ENCODE measurements at places on chromosomes 6 and 20.

GRCh38 chr20:46588532-46589511 is 38.4 kb upstream of the OCSTAMP start:
- DNase-seq, result no peak

DNA sequence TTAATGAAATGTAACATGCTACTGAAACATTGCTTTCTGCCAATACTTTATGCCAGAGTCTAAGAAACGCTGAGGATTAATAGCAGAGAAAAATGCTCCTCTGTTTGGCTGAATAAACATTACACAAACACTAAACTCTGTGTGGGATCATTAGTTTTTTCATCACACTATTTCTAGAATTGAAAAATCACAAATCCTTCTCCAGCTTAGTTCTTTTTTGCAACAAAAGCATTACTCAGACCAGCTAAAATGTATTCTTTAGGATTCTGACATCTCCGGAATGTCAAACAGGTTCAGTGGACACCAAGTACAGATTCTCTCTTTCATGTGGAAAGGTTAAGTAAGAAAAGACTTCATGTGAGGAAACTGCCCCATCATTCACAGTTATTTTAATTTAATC is 226.9 kb downstream of the SIM1 start:
- DNase-seq, result peak; percentile 12

DNA sequence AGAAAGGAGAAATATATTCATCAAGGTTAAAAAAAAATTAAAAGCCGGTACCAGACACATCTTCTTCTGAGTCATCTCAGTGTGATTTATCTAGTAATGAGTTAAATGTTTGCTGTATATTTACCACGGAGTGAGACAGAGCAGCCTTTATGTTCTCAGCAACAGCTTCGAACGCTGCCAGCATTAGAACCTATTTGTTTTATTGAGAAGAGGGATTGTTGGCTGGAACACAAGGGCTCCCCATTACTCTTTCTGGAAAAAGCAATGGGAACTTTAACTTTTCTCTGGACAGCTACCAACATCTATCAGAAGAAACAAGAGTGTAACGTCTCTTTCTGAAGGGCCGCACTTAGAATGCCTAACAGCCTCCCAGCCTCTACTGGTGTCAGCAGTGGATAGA is 105.3 kb upstream of the TAB2 start:
- peak; percentile 11 for DNase-seq

DNA sequence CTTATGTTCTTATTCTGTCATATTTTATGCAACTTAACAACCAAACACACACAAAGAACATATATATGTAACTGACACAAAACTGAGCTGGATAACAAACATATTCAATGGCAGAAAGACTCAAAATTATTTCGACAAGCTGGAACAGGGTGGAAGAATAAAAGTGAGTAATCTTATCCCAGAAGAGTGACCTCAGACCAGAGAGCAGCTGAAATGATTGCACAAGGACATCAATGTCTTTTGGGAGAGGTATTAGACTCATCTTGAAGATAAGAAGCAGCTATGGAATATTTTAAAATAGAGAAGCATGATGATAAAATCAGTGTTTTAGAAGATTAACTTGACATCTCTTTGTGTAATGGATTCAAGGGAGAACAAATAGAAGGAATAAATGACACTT is 191.6 kb upstream of the PRDM1 start:
- DNase-seq, result no peak

DNA sequence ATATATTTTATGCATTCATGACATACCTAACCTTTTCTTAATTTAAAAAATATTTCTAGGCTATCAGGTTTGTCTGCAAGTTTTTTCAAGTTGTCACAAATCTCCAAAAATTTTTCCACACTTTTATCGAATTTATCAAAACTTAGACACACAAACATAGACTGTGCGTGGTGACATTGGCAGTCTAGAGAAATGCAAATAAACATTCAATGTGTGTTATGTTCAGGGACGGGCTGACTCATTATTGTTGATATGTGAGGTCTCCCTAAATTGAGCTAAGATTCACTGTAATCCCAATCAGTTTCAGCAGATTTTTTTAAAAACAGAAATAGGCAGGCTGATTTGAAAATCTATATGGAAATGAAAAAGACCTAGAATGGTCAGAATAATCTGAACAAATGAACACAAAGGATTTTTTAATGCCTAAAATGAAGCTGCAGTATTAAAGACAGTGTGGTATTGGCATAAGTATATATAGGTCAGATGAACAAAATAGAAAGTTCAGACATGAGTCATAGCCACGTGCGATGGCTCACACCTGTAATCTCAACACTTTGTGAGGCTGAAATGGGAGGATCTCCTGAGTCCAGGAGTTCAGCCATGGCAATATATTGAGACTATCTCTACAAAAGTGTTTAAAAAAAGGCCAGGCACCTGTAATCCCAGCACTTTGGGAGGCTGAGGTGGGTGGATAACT is 19.2 kb downstream of the BLTP3A start:
- peak; percentile 15 for DNase-seq

GRCh38 chr20:9228774-9229450 is 160.0 kb downstream of the PLCB4 start:
- DNase-seq, result no peak

- peak; percentile 9 for DNase-seq
Measured at GRCh38 chr6:13262302-13263230, 65.8 kb downstream of the TBC1D7 start.

- DNase-seq, result no peak
Measured at GRCh38 chr6:5457041-5457440, 195.7 kb downstream of the FARS2 start.

DNA sequence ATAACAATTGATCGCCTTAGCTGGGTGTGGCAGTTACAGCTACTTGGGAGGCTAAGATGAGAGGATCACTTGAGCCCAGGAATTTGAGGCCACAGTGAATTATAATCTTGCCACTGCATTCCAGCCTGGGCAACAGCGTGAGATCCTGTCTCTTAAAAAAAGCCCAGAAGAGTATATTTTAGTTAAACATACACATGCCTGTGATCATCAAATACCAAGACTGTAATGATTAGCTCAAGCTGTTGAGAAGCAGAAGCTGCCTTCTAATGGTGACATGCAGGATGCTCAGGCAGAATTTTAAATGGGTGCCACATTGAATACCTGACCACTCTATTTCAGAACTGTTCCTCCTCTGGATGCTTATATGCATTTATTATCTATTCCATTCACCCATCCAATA is 8.9 kb upstream of the TMEM14A start:
- DNase-seq, result no peak

GRCh38 chr20:44209686-44210405 is 725 bp downstream of the OSER1 start:
- DNase-seq, result peak; percentile 39

DNA sequence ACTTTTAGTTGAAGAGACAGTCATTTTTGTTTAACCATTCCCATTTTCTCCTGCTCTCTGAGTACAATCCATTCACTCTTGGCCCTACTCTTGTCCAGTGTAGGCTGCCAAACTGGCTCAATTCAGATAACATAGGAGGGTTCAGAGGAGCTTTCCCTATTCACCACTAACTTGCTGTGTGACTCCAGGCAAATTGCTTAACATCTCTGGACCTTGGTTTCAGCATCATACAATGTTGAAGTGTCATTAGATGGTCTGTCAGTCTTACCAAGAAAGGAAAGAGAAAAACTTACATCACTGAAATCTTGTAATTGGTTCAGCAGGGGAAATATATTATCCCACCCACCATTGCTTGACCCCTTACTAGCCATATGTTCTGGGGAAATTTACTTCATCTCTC is 171.4 kb upstream of the MCHR2 start:
- DNase-seq, result no peak

GRCh38 chr20:60676011-60676410 is 576.0 kb upstream of the CDH4 start:
- DNase-seq, result no peak

- peak; percentile 97 for DNase-seq
Measured at GRCh38 chr20:6562111-6562510, 205.4 kb upstream of the BMP2 start.

- no peak for DNase-seq
Measured at GRCh38 chr6:138518054-138518453, 18.8 kb upstream of the NHSL1 start.

- no peak for DNase-seq
Measured at GRCh38 chr6:105487040-105487790, 84.3 kb upstream of the PREP start.

- DNase-seq, result no peak
Measured at GRCh38 chr6:303948-304558, 11.8 kb downstream of the DUSP22 start.

- DNase-seq, result peak; percentile 23
Measured at GRCh38 chr6:84314377-84314898, 87.0 kb upstream of the CEP162 start.

GRCh38 chr6:13697857-13698256 is 13.8 kb downstream of the RANBP9 start:
- no peak for DNase-seq

GRCh38 chr6:56407883-56408410 is 160.6 kb upstream of the COL21A1 start:
- DNase-seq, result no peak

GRCh38 chr20:59010321-59010994 is 3.4 kb upstream of the CTSZ start:
- no peak for DNase-seq

GRCh38 chr20:50085481-50086365 is 27.2 kb downstream of the UBE2V1 start:
- peak; percentile 82 for DNase-seq

- DNase-seq, result peak; percentile 52
Measured at GRCh38 chr6:75326557-75327258, 42.1 kb upstream of the TMEM30A start.

DNA sequence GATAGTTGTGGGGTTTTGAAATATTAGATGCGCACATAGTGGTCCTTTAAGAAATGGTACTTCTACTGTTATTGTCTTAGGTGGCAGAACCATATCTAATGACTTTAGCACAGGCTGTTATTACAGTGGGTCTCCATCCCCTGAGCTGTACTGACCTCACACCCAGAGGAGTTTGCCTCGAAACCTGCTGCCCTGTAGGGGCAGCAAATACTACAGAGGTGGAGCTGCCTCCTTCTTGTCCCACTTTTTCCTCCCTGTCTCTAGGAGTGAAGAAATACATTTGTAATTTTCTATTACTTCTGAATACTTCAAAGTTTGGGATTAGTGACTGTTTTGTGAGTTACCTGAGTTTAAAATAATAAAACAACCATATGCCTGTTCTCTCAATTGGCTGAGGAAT is 8.2 kb downstream of the TRIM31 start:
- no peak for DNase-seq

- DNase-seq, result no peak
Measured at GRCh38 chr20:52469128-52469527, 277.5 kb upstream of the ZFP64 start.

- DNase-seq, result no peak
Measured at GRCh38 chr20:49701241-49701790, 12.4 kb downstream of the B4GALT5 start.

DNA sequence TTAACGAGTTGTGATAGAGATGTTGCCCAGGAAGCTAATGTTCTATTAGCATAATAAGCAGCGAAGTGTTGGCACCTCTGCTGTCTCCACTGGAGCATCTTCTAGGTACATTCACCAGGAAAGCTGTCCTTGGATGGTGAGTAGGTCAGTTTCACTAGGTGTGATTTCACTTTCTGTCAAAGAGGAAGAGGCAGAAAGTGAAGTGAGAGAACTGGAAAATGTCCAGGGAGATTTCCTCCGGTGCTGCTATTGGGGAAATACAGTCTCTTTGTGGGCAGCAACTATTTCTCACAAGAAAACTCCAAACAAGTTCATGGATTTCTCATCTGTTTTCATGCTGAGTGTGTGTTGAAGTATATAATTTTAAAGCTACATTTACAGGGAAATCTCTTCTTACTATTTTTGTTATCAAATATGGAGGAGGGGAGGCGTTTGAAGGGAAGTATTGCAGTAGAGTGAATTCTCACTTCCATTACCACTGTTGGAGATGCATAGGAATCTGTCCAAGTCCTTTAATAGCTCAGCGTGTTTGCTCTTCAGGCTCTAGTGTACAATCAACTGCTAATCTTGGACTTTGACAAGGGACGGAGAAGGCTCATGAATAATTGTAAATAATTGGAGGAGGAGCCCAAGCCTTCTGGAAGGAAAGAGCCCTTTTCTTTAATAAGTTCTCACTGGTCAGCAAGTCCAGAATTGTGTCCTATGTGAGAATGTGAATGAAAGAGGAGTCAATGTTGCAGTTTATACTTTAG is 16.1 kb upstream of the TSBP1 start:
- no peak for DNase-seq

GRCh38 chr6:67121115-67121514 is 1414.1 kb upstream of the EYS start:
- DNase-seq, result no peak

GRCh38 chr6:17167327-17167979 is 65.6 kb downstream of the STMND1 start:
- peak; percentile 52 for DNase-seq

DNA sequence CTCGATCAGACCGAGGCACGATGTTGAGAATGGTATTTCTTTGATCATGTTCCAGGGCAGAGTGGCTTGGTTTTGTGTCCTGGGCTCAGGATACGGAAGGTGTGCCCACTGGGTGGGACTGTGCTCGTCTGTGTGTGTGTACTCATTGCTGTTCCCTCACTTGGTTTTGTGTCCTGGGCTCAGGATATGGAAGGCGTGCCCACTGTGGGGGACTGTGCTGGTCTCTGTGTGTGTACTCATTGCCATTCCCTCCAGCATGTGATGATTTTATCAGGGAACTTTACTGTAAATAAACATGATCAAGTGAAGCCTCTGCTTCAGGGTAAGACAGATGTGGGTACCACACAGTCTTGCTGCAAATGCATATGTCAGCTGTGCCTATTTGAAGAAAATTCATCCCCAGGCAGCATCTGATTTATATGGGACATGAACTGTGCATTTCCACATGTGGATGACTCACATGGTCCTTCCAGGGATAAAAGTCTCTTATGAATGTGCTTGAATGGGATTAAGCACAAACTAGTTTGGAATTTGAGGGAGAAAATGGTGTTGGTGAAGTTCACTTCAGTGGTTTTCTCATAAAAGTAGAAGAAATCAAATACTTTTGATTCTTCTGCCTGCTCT is 274.3 kb downstream of the QKI start:
- no peak for DNase-seq

DNA sequence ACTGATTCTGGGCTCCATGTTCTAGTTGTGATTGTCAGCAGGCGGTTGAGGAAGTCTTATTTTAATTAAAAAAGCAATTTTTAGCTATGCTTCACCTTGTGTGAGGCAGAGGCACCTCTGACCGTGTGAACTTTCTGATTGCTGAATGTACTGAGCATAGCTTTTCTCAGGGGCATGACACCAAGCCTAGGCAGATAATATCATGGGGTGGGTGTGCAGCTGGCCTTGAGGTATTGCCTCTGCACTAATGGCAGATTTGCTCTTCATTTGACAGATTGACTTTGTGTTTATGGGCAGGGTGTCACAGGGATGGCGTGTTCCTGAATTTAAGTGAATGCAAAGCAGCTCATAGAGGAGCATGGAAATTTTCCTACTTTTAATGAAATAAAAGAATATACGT is 19.6 kb downstream of the CTNNBL1 start:
- no peak for DNase-seq

DNA sequence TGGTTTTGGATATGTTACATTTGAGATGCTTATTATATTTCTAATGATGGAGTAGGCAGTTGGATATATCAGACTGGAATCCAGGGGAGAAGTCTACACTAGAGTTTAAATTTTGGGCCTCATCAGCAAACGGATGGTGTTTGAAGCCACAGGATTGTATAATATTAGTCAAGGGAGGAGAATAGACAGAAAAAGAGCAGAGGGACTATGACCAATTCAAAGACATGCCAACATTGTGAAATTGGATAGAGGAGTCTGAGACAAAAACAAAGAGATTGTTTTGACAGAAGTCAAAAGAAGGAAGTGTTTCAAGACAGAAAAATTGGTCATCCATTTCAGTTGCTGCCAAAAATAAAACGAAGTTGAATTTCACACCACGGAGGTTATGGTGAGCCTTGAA is 66.5 kb downstream of the NOX3 start:
- no peak for DNase-seq

- peak; percentile 8 for DNase-seq
Measured at GRCh38 chr6:78693835-78694234, 173.5 kb upstream of the IRAK1BP1 start.
